ENCODE measurements at places on chromosomes 2 and 18. TPM values are rescaled to one million over a fixed set of nuclear protein-coding genes. Genes with fewer than 3 reads are reported as not detected.

- peak overlapping the region; percentile 99 for H3K4me3 ChIP-seq
- DNase-seq = peak; percentile 21
- H3K27ac ChIP-seq = peak overlapping the region; percentile 94
These were observed 1.9 kb downstream of the MCFD2 start for GRCh38 chr2:46913471-46914381.

GRCh38 chr2:11290713-11291112 lies 53.7 kb downstream of the ROCK2 start:
- H3K27ac ChIP-seq = no peak overlapping the region
- H3K4me1 ChIP-seq = peaks cover 63% of the 10 kb centered on the region
- H3K36me3 ChIP-seq = no peaks in the 10 kb centered on the region
- H3K4me3 ChIP-seq = no peak overlapping the region

GRCh38 chr2:1835581-1836201 lies 91.4 kb upstream of the PXDN start:
- no peaks in the 10 kb centered on the region for H3K4me1 ChIP-seq
- no peak overlapping the region for H3K27ac ChIP-seq
- no peaks in the 10 kb centered on the region for H3K36me3 ChIP-seq
- H3K27me3 ChIP-seq = peaks cover 3% of the 10 kb centered on the region

DNA sequence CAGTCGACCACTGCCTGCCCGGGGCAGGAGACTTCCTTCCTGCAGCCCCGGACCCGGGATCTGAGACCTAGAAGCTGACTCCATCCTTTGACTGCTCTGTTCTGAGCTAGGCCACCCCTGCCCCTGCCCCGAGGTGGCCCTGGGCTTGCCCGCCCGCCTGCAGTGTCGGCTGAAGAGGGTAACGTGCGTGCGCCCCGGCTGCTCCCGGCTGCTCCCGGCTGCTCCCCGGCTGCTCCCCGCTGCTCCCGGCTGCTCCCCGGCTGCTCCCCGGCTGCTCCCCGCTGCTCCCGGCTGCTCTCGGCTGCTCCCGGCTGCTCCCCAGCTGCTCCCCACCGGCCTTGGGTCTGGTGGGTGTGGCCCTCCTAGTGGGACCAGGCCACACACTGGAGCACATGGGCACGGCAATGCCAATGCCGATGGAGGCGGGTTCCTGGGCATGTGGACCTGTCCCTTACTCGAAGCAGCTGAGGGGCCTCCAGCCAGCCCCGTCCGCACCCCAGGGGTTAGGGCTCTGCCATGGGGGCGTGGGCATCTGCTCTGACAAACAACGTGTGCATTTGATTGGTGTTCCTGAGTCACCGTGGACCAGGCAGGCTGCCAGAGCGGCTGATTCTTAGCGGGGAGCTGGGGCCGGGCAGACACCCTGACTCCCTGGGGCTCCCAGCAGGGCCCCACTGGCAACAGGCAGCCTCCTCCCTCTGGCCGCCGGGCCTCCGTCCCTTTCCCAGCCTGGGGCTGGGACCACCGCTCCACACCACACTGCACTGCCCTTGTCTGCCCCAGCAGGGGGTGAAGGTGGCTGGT lies 2.0 kb upstream of the GAL3ST2 start:
- H3K4me1 ChIP-seq = no peaks in the 10 kb centered on the region
- no peaks in the 10 kb centered on the region for H3K36me3 ChIP-seq

GRCh38 chr2:226891780-226892590 lies 56.1 kb downstream of the RHBDD1 start:
- H3K36me3 ChIP-seq = no peaks in the 10 kb centered on the region
- H3K27me3 ChIP-seq = no peaks in the 10 kb centered on the region
- no peaks in the 10 kb centered on the region for H3K4me1 ChIP-seq

The GMCL1 gene
- polyA plus RNA-seq = 2.9 TPM

The LYPD6B gene
- not detected for polyA plus RNA-seq

The CD28 gene
- 0.15 TPM for polyA plus RNA-seq

GRCh38 chr2:241796610-241797138 lies 12.3 kb upstream of the NEU4 start:
- H3K27me3 ChIP-seq = no peaks in the 10 kb centered on the region
- H3K36me3 ChIP-seq = no peaks in the 10 kb centered on the region
- no peak overlapping the region for H3K27ac ChIP-seq
- H3K4me1 ChIP-seq = peaks cover 5% of the 10 kb centered on the region
- H3K4me3 ChIP-seq = no peak overlapping the region

DNA sequence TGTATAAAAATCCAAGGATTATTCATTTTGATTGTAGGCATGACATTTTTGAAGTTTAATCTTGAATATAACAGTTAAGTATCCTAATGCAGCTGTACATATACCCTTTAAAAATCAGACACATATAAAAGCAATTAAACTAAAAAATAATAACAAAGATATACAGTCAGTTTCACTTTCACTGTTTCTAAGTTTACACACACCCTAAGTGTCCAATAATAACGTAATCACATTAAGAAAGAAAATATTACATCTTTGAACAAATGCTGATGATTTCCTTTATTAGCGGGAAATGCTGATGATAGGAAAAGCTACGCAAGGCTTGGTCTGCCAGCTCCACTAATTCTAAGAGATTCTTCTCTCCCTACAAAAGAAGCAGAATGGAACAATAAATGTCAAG lies 38.8 kb downstream of the RTTN start:
- H3K4me1 ChIP-seq = no peaks in the 10 kb centered on the region
- no peak overlapping the region for H3K4me3 ChIP-seq
- H3K27me3 ChIP-seq = no peaks in the 10 kb centered on the region
- peaks cover 39% of the 10 kb centered on the region for H3K36me3 ChIP-seq

The CFC1 gene
- not detected for polyA plus RNA-seq

GRCh38 chr2:188248513-188248912 lies 43.2 kb upstream of the GULP1 start:
- no peaks in the 10 kb centered on the region for H3K4me1 ChIP-seq
- no peak overlapping the region for H3K27ac ChIP-seq
- H3K27me3 ChIP-seq = no peaks in the 10 kb centered on the region
- H3K36me3 ChIP-seq = no peaks in the 10 kb centered on the region
- no peak for DNase-seq

The KCNE4 gene
- 2.4 TPM for polyA plus RNA-seq

- no peak overlapping the region for H3K27ac ChIP-seq
- peaks cover 100% of the 10 kb centered on the region for H3K36me3 ChIP-seq
- H3K4me3 ChIP-seq = no peak overlapping the region
These were observed 28.7 kb downstream of the ESCO1 start for GRCh38 chr18:21571772-21572171.

The ST8SIA3 gene
- polyA plus RNA-seq = not detected

GRCh38 chr2:59538398-59538911 lies 1015.0 kb downstream of the BCL11A start:
- no peak overlapping the region for H3K4me3 ChIP-seq
- H3K4me1 ChIP-seq = no peaks in the 10 kb centered on the region
- no peak overlapping the region for H3K27ac ChIP-seq

DNA sequence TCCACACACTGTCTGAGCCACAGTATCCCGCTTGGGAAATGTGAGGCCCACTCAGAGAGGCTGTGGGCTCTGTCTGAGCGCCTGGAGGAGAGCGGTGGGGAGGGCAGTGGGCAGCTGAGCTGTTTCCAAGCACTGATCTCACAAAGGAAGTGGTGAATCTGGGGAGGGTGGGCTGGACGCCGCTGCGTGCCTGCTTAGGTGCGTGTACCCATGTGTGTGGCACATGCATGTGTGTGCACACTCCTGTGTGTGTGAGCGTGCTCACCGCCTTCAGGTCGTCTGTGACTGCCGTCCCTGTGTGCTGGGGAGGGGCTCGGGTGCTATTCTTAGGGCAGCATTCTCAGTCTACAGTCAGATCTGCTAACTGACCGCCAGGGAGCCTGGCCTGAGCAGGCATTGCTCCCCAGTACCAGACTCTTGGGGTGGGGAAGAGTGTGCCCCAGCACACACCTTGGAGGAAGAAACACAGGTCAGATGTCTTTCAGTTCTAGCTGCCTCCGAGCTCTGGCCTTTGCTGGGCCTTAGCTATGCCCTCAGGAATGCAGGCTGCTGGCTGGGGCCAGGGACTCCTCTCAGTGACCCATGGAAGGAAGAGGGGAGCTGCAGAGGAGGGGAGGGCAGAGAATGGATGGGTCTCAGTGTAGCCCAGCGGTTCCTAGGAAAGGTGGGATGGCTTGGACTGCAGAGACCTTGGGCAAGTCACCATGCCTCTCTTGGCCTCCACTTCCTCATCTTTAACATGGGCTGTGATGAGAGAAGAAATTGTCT lies 31.4 kb downstream of the KCNIP3 start:
- peaks cover 5% of the 10 kb centered on the region for H3K4me1 ChIP-seq
- H3K36me3 ChIP-seq = no peaks in the 10 kb centered on the region
- no peak overlapping the region for H3K27ac ChIP-seq
- H3K4me3 ChIP-seq = no peak overlapping the region
- H3K27me3 ChIP-seq = no peaks in the 10 kb centered on the region

DNA sequence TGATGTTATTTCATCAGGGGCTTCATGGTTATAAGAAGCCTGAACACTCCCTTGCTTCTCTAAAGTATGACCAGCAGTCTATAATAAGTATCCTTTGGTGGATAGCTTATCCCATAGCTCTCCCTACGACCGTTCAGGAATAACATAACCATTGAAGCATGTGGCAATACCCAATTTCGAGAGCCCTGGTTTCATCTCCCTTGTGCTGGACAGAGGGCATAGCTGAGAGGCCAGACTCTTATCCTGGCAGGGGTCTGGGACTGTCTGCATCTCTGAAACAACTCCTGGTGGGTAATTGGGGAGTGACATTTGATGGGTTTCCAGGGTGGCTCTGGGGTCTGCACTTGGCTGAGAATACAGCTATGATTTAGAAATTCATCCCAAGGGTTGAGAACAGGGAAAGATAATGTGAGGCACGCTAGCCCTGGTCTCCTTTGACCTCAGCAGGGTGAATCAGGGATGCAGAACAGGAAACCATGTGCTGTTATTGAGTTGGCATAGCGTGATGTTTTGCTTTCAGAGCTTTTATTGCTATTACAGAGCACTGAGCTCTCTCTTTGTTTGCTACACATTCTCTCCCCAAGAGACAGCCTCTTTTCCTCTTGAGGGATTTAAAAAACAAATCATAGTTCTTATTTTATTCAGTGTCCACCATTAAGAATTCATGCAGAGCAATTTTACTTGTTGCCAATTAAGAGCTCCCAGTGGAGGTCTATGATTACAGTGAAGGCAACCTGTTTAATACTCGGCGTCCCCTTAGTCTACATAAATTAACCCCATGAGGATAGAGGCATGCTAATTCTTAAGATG lies 274.5 kb downstream of the NCKAP5 start:
- no peak overlapping the region for H3K4me3 ChIP-seq
- H3K27ac ChIP-seq = no peak overlapping the region
- no peaks in the 10 kb centered on the region for H3K4me1 ChIP-seq
- no peaks in the 10 kb centered on the region for H3K36me3 ChIP-seq
